ENCODE measurements at places on chromosomes 2 and 18.

- H3K27me3 ChIP-seq, result no peaks in the 10 kb centered on the region
- H3K27ac ChIP-seq, result no peak overlapping the region
- DNase-seq, result no peak
- no peaks in the 10 kb centered on the region for H3K36me3 ChIP-seq
These were observed 54.2 kb upstream of the POMC start for GRCh38 chr2:25222477-25223121.

DNA sequence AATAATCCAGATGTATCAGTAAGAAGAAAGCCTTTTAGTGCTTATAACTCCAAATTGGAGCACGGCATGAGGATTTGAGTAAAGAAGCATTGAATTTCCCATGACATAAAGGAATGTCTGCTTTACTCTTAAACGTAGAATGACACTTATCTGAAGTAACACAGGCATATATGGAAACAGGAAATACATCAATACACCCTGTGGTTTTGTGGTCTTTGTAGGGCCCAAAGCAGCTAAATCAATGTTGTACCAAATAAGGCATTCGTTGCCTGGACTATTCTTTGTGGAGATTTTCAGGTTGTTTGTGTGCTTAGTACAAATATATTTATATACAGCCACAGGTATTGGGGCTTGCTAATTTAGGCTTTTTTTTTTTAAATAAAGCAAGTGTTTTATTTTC lies 660.5 kb downstream of the LRRTM4 start:
- H3K4me1 ChIP-seq, result no peaks in the 10 kb centered on the region
- H3K27me3 ChIP-seq, result no peaks in the 10 kb centered on the region
- H3K27ac ChIP-seq, result no peak overlapping the region
- H3K36me3 ChIP-seq, result no peaks in the 10 kb centered on the region

DNA sequence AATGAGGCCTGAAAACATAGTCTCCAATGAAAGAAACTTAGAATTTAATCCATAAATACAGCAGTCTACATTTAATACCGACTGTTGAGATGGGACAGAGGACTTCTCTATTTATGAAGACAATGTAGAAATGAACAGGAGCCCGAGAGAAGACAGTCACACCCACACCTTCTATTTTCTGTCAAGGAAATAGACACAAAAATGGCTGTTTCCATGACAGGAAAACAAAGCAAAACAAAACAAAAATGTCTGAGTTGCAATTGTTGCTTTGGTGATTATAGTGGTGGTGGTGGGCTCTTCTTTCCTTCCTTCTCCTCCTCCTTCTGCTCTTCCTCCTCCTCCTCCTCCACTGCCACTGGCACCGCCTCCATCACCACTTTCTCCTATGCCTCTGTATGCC lies 72.3 kb upstream of the CCDC68 start:
- H3K36me3 ChIP-seq, result no peaks in the 10 kb centered on the region
- no peak overlapping the region for H3K27ac ChIP-seq
- H3K4me3 ChIP-seq, result no peak overlapping the region
- no peak for DNase-seq
- H3K27me3 ChIP-seq, result no peaks in the 10 kb centered on the region

DNA sequence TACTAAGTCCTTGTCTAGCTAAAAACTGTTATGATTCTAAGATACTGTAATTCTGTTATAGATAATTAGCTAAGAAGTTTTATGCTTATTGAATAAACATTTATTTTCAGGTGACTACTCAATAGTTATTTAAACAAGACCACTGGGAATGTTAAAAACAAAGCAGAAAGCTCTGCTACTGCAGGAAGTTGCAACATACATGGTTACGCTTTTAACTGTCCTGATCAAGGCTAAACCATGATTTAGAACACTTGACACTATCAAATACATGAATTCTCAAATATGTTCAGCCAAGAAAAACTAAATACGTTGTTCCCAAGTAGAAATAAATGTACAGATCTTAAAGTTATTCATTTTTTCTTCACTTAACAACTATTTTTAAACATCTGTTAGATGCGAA lies 263.9 kb downstream of the NCKAP5 start:
- no peak overlapping the region for H3K4me3 ChIP-seq
- no peak overlapping the region for H3K27ac ChIP-seq
- H3K36me3 ChIP-seq, result no peaks in the 10 kb centered on the region
- H3K4me1 ChIP-seq, result no peaks in the 10 kb centered on the region
- DNase-seq, result no peak
- no peaks in the 10 kb centered on the region for H3K27me3 ChIP-seq

- H3K27me3 ChIP-seq, result no peaks in the 10 kb centered on the region
- H3K36me3 ChIP-seq, result no peaks in the 10 kb centered on the region
- peak overlapping the region; percentile 4 for H3K27ac ChIP-seq
These were observed 167.8 kb upstream of the FOSL2 start for GRCh38 chr2:28224648-28225472.

DNA sequence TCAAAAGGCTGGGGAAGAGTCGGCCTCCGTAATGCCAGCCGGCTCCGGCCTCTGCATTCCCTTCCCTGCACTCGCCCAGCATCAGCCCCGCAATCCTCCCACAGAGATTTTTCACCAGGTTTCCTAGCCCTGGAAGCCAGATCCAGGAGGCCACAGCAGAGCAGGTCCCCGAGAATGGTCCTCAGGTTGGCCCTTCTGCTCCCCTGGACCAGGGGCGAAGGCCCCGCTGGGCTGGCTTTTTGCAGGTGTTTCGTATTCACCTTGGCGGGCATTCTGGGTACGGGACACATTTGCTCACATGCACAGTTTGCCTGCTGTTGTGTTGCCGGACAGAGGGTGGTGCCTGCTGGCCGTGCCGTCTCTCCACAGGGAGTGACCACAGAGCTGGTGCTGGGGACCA lies 309.5 kb downstream of the NDUFA10 start:
- no peaks in the 10 kb centered on the region for H3K27me3 ChIP-seq
- no peak overlapping the region for H3K4me3 ChIP-seq
- DNase-seq, result peak; percentile 48
- no peak overlapping the region for H3K27ac ChIP-seq

GRCh38 chr2:88127888-88128653 lies at the start of gene FABP1:
FABP1 (minus strand) TSS chr2:88128062; CDS start chr2:88128017, 45 bp downstream.
- no peaks in the 10 kb centered on the region for H3K4me1 ChIP-seq
- H3K4me3 ChIP-seq, result no peak within 1 kb of the TSS
- no peak for DNase-seq
- no peaks in the 10 kb centered on the region for H3K27me3 ChIP-seq

- H3K36me3 ChIP-seq, result no peaks in the 10 kb centered on the region
- H3K27me3 ChIP-seq, result no peaks in the 10 kb centered on the region
- no peak overlapping the region for H3K4me3 ChIP-seq
- H3K4me1 ChIP-seq, result no peaks in the 10 kb centered on the region
- no peak for DNase-seq
These were observed 380.3 kb downstream of the NRXN1 start for GRCh38 chr2:50651676-50652075.

GRCh38 chr2:157185476-157186227 lies 71.9 kb upstream of the GALNT5 start:
- no peak for DNase-seq
- no peak overlapping the region for H3K27ac ChIP-seq
- peaks cover 8% of the 10 kb centered on the region for H3K4me1 ChIP-seq

DNA sequence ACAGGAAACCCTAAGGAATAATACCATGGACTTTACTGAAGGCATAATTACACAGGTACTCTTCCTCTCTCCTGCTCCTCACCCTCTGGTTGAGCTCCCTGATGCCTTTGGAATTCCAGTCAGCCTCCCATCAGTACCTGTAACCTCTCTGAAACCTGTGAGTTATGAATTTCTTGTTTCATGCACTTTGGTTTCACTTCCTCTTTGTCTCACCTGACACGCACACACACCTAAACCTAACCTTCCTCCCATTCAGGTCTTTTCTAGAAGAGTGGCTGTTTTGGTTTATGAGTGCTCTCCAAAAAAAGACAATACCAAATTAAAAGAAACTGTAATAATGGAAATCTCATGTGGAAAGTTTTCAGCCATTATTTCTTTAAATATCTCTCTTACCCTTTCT lies 451.3 kb upstream of the VWC2L start:
- no peaks in the 10 kb centered on the region for H3K4me1 ChIP-seq
- no peaks in the 10 kb centered on the region for H3K27me3 ChIP-seq

GRCh38 chr2:239344857-239345216 lies 56.0 kb downstream of the HDAC4 start:
- no peak overlapping the region for H3K27ac ChIP-seq
- no peak for DNase-seq
- no peaks in the 10 kb centered on the region for H3K27me3 ChIP-seq

GRCh38 chr2:212711856-212712255 lies 173.3 kb upstream of the ERBB4 start:
- no peaks in the 10 kb centered on the region for H3K36me3 ChIP-seq
- no peak overlapping the region for H3K27ac ChIP-seq
- peaks cover 3% of the 10 kb centered on the region for H3K27me3 ChIP-seq
- H3K4me3 ChIP-seq, result no peak overlapping the region
- H3K4me1 ChIP-seq, result no peaks in the 10 kb centered on the region

- H3K27me3 ChIP-seq, result no peaks in the 10 kb centered on the region
- H3K4me3 ChIP-seq, result no peak overlapping the region
These were observed 185.9 kb downstream of the ANAPC1 start for GRCh38 chr2:111698089-111698488.

- H3K27me3 ChIP-seq, result no peaks in the 10 kb centered on the region
- H3K4me3 ChIP-seq, result no peak overlapping the region
- H3K36me3 ChIP-seq, result peaks cover 48% of the 10 kb centered on the region
- no peaks in the 10 kb centered on the region for H3K4me1 ChIP-seq
- peak; percentile 37 for DNase-seq
- no peak overlapping the region for H3K27ac ChIP-seq
These were observed 81.3 kb downstream of the DGKD start for GRCh38 chr2:233435436-233436190.

- no peaks in the 10 kb centered on the region for H3K4me1 ChIP-seq
- H3K4me3 ChIP-seq, result no peak overlapping the region
- no peak overlapping the region for H3K27ac ChIP-seq
- H3K36me3 ChIP-seq, result no peaks in the 10 kb centered on the region
- no peaks in the 10 kb centered on the region for H3K27me3 ChIP-seq
- no peak for DNase-seq
These were observed 281.0 kb upstream of the KYNU start for GRCh38 chr2:142596334-142597088.

GRCh38 chr2:237473878-237474441 lies 13.1 kb upstream of the MLPH start:
- DNase-seq, result peak; percentile 74
- H3K4me1 ChIP-seq, result peaks cover 33% of the 10 kb centered on the region

DNA sequence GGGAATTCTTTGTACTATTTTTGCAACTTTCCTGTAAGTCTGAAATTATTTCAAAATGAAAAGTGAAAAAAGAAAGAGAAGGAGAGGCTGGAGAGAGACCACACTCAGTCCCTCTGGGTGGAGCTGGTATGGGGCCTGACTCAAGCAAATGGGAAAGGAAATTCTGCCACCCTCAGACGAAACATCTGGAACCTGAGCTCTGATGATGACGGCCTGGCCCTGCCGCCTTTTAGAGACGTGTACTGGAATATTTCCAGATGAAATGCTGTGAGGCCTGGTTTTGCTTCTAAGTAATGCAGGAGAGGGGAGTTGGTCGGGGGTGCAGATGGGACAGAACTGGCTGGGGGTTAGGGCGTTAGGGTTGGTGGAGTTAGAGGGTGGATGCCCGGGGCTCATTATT lies 57.4 kb upstream of the GLI2 start:
- H3K27ac ChIP-seq, result no peak overlapping the region
- H3K4me1 ChIP-seq, result no peaks in the 10 kb centered on the region
- H3K36me3 ChIP-seq, result no peaks in the 10 kb centered on the region
- DNase-seq, result peak; percentile 39

DNA sequence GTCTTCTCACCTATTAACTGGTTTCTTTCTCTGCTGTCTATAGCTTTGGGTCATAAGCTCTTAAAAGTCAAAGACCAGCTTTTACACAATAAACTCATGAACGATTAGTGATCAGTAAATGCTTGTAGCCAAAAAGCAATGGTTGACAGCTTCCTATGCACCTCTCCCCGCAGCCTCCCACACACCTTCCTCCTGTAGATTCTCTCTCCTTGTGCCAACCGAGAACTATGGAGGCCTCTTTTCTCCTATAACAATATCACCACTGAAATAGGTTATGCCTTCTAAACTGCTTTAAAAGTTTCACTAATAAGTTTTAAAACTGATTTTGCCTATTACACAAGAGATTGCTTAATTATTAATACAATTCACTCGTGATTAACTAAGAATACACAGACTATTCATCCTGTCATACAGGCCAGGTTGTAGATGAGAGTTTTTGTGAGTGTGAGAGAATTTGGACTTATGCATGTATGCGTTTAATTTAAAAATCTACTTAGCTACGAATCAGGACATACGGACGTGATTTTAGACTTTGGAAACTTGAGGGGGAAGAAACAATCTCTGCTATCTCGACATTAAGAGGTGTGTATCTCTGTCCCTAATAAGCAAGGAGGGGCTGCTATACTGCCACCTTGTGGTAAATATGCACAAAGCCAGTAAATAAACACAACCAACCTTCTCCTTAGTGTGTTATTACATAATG lies 229.1 kb upstream of the RBBP8 start:
- H3K27ac ChIP-seq, result no peak overlapping the region
- H3K4me3 ChIP-seq, result no peak overlapping the region
- H3K36me3 ChIP-seq, result no peaks in the 10 kb centered on the region
- DNase-seq, result no peak
- peaks cover 10% of the 10 kb centered on the region for H3K4me1 ChIP-seq

GRCh38 chr2:142044197-142044596 lies 86.6 kb downstream of the LRP1B start:
- H3K4me3 ChIP-seq, result no peak overlapping the region
- no peak for DNase-seq

DNA sequence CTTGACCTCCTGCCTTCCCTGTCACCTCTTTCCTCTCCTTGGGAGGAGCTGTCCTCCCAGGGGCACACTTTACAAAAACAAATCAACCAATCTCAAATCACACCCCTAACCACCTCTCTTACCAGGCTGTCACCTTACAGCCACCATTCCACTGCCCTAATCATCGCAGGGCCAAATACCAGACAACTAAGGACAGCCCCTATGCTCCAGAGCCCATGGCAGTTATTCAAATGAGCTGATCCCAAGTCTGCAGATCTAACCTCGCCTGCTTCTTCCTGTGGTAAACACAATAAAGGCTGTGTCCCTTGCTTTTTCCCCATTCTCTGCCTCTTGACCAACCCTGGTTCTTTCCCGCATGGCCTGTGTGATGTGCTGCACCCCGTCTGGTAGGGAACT lies 154.2 kb upstream of the CNTNAP5 start:
- no peaks in the 10 kb centered on the region for H3K4me1 ChIP-seq
- DNase-seq, result no peak
- H3K27me3 ChIP-seq, result no peaks in the 10 kb centered on the region
- H3K36me3 ChIP-seq, result no peaks in the 10 kb centered on the region
- no peak overlapping the region for H3K27ac ChIP-seq

GRCh38 chr18:74928194-74928968 lies 280.6 kb downstream of the PTGR3 start:
- no peak for DNase-seq
- H3K4me3 ChIP-seq, result no peak overlapping the region
- H3K36me3 ChIP-seq, result no peaks in the 10 kb centered on the region
- H3K27ac ChIP-seq, result no peak overlapping the region
- H3K27me3 ChIP-seq, result no peaks in the 10 kb centered on the region
- no peaks in the 10 kb centered on the region for H3K4me1 ChIP-seq

DNA sequence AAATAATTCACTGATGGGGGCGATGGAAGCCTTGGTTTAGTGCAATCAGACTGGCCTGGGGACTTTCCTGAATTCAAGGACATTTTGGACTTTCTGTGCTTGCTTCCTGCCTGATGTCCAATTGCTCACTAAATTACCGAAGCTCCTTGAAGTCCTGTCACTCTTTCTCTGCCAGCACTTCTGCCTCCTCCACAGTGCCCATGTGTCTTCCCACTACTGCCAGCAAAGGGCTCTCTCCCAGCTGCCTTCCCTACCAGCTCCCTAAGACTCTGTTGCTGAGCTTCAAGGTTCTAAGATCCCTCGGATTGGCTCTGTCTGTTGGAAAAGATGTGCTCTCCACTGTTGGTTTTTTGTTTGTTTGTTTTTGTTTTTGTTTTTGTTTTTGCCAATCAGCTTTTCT lies 158.1 kb downstream of the MTCL1 start:
- H3K36me3 ChIP-seq, result no peaks in the 10 kb centered on the region
- H3K27ac ChIP-seq, result no peak overlapping the region
